ENCODE measurements at places on chromosomes 13 and 19.

DNA sequence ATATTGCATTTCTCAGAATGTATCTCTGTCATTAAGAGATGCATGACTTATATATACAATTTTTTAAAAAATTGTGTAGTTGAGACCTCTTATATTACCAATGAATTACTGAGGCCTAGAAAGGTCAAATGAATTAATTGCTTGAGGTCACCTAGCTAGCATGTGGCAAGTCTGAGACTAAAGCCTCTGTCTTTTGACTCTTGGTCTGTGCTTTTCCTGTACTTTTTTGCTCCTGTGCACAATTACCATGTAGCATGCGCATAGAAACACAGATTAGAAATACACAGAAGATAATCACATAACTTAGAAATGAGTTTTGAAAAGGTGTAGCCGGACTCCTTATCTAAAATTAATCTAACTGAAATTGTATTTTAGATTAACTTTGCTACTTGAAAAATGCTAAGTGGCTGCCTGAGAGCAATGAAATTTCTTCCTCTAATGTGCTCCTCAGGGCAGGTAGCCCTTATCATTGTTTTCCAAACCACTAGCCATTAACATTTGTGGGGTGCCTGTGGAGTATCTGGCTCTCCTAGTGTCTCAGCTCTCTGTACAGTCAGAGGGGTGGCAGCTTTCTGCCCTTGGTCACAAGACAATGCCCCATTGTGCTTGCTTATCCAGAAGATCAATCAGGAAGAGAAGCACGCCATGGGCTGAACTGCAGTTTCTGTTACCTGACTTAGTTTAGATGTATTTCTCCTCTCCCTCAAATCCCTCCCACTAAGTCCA, 119.6 kb downstream of the RFC3 start:
- DNase-seq, result no peak

- peak; percentile 62 for DNase-seq
Measured at GRCh38 chr19:34676697-34677385, at the start of gene SCGB2B2. Gene SCGB2B2 (minus strand): TSS chr19:34677159. CDS start chr19:34594563, 82,596 bp downstream.

GRCh38 chr13:81551036-81551435, 1210.1 kb upstream of the SPRY2 start:
- no peak for DNase-seq

DNA sequence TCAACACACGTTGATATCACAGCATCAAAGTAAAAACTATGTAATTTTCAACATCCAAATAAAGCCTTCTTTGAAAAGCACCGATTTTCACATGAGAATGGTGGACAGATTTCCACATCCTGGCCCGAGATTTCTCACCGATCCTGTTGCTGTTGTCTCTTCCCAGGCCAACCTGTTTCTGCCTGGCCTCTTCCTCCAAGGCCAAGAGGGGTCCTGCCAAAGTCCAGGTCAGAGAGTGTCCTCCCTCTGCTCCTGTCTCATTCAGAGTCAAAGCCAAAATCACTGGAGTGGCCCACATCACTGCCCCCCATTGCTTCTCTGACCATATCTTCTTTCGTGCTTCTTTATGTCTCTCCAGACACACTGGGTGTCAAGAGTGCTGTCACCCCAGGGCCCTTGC, 49.5 kb downstream of the CHST8 start:
- DNase-seq, result no peak

- DNase-seq, result no peak
Measured at GRCh38 chr19:33408538-33409434, 35.3 kb downstream of the CEBPG start.

DNA sequence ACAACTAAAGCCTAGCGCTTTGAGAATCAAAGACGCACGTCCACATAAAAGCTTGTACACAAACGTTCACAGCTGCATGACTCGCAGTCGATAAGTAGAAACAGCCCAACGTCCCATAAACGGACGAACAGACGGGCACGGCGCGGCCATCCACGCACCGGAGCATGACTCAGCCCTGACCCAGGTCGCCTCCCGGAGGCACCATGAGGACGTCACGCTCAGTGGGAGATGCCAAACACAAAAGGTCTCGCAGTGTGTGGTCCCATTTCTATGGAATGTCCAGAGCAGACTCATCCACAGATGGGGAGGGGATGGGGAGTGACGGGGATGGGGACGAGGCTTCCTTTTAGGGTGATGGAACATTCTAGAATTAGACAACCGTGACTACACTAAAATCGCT, 9.4 kb downstream of the POLRMT start:
- no peak for DNase-seq

- no peak for DNase-seq
Measured at GRCh38 chr13:102536196-102536595, 60.6 kb upstream of the TPP2 start.

DNA sequence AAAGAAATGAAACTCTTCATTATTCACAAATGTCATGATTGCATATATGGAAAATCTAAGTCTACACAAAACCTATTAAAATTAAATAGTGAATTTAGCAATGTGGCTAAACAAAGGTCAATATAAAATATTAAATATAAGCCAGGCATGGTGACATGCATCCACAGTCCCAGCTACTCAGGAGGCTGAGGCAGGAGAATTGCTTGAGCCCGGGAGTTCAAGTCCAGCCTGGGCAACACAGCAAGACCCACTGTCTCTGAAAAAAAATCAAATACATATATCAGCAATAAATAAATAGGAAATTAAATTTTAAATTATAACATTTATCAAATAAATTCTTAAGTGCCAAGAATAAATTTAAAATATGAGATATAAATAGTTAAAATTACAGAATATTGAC, 11.9 kb downstream of the PSMC4 start:
- no peak for DNase-seq

DNA sequence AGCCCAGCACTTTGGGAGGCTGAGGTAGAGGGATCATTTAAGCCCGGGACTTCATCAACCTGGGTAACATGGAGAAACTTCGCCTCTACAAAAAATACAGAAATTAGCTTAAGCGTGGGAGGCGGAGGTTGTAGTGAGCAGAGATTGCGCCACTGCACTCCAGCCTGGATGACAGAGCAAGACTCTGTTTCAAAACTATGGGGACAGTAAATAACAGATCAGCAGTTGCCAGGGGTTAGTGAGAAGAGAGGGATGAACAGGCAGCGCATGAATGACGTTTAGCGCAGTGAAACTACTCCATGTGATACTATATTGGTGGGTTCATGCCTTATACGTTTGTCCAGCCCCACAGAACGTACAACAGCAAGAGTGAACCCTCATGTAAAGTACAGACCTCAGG, 7.1 kb upstream of the ICAM3 start:
- DNase-seq, result no peak

DNA sequence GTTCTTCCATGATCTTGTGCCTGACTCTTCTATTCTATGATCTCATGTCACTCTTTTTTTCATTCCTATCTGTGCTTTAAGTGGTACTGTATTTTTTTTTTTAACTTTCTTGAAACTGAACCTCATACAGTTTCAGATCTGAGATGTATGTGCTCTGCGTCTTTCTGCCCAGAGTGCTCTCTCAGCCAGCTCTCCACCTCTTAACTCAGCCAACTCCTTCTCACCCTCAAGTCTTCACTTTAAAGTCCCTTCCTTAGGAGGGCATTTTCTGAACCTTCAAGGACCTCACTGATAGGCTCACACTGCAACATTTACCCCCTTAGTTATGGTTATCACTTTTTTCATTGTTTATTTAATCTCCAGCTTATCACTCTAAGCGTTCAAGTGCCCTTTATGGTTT, 158.7 kb downstream of the IRS2 start:
- DNase-seq, result no peak

All from activated gamma-delta T cell treated with anti-CD3 and anti-CD28 coated beads, Interleukin-2, amount 50 U/mL, for 16 hours (primary cell).